ENCODE measurements at places on chromosomes 12 and 14. TPM values are rescaled to one million over a fixed set of nuclear protein-coding genes. Genes with fewer than 3 reads are reported as not detected.

The HCFC2 gene
- 15.6 TPM for total RNA-seq

The CMTM5 gene
- not detected for total RNA-seq

The PITPNM2 gene
- 15.9 TPM for total RNA-seq

The WIF1 gene
- total RNA-seq = not detected

The TRIAP1 gene
- 46.0 TPM for total RNA-seq

Data from endothelial cell of umbilical vein (primary cell).